ENCODE measurements at places on chromosomes 3 and 15. TPM values are rescaled to one million over a fixed set of nuclear protein-coding genes. Genes with fewer than 3 reads are reported as not detected.

- DNase-seq = peak; percentile 87
These were observed 181.4 kb downstream of the SMAD6 start for GRCh38 chr15:66883284-66883911.

GRCh38 chr3:117932441-117932840, 1102.2 kb downstream of the IGSF11 start:
- DNase-seq = no peak

GABRR3 gene
- polyA plus RNA-seq = 0.06 TPM

C3orf85 gene
- 18.4 TPM for polyA plus RNA-seq

DNA sequence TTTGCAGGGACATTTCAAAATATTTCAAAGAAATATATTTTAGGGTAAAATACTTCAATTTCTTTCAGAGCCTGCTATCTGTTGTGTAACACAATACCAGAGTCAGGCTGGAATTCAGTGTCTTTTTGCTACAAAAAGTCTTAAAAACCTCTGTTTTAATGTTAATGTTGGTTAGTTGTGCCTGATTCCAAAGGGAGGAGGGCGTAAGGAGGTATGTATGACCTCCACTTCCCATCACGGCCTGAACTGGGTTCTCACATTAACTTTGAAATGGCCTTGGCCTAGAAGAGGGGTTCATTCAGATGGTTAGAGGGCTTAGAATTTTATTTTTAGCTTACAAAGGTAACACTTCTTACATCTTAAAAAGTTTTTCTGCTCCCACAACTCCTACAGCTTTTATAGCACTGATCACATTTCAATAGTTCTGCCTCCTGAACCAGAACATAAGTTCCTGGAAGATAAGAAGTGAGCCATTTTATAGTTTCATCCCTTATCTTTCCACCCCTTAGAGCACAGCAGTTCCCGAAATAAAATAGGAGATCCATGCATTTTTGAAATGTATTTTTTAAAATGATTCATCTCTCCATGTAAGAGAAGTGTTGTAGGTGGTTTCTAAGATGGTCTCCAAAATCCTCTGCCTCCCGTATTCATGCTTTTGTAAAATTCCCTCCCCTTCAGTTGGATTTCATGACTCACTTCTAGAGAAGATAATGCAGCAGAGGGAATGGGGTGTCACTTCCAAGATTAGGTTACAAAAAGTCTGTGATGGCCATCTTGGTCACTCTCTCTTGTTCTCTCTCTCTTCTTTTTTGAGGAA, 543.1 kb upstream of the NECTIN3 start:
- DNase-seq = no peak

DNA sequence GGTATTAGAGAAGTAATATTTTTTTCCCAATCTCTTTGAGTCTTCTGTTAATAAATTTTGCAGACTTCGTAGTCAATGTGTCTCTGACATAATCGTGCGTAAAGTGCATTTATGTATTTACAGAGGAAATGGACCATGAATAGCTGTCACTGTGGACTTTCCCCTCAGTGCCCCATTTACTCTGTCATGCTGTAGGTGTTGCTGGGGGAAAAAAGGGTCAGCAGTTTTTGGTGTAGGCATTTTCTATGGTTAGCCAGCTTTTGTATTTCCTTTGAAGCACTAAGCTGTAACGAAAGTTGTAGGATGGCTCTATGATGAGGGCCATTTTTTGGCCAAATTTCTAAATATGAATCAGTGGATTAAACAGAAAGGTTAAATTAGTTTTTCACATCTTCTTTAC, 598.4 kb downstream of the FGF12 start:
- no peak for DNase-seq

- DNase-seq = no peak
These were observed 549.6 kb downstream of the ZIC1 start for GRCh38 chr3:147958754-147959153.

DNA sequence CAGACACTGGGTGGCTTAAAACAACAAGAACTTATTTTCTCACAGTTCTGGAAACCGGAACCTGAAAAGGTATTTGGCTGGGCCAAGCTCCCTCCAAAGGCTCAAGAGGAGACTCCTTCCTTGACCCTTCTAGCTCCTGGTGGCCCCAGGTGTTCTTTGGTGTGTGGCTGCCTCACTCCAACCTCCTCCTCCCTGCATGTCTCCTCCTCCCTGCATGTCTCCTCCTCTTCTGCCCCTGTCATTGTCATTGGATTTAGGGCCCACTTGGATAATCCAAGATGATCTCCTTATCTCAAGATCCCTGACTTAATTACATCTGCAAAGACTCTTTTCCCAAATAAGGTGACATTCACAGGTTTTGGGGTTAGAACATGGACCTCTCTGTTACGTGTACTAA, 69.8 kb upstream of the MFGE8 start:
- DNase-seq = no peak

DNA sequence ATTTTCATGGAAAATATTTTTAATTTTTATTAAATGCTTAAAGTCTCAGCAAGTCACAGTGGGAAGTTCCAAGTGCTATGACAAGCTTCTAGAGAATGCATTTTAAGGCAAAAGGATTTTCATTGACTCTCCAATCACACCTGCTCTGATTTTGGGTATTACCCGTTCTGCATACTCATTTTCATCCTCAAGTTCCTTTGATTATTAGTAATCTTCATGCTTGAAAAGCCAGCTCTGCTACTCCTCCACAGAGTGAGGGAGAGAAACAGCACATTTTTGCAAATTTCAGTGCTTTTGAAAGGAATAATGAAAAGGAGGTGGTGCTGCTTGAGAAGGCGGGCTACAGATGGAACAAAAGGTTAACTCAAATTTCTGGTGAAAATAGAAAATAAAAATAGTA, 450.7 kb downstream of the NSUN3 start:
- DNase-seq = no peak

GRCh38 chr3:133274477-133274876, 125.4 kb upstream of the BFSP2 start:
- DNase-seq = no peak

- DNase-seq = no peak
These were observed 5.2 kb upstream of the WNT7A start for GRCh38 chr3:13884851-13885703.

DNA sequence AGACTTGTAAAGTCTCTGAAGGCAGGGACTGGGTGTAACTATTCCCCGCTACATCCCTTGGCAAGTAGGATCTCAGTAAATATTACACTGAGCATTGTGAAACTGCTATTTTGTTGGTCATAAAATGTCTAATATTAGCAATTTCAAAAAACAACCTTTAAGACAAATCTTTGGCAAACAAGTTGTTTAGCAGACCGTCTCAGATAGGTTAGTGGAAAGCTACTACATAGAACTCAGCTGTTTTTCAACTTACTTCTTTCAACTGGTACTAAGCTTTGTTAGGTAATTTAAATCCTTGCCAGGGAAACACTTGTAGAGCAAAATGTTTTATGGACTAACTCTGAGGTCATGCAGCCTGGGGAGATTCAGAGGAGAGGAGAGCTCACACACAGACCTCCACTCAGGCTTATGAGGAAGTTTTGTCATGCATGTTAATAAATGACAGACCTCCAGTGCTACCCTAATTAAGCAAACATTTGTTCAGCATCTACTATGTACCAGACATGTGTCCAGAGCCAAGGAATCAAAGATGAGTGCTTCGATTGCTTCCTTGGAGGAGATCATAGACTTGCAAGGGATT, 61.6 kb upstream of the STAC start:
- no peak for DNase-seq

- DNase-seq = peak; percentile 36
These were observed 93.9 kb upstream of the CCDC80 start for GRCh38 chr3:112734736-112735350.

FOXB1 gene
- not detected for polyA plus RNA-seq

- no peak for DNase-seq
These were observed 22.1 kb upstream of the CRBN start for GRCh38 chr3:3201611-3202010.

DNA sequence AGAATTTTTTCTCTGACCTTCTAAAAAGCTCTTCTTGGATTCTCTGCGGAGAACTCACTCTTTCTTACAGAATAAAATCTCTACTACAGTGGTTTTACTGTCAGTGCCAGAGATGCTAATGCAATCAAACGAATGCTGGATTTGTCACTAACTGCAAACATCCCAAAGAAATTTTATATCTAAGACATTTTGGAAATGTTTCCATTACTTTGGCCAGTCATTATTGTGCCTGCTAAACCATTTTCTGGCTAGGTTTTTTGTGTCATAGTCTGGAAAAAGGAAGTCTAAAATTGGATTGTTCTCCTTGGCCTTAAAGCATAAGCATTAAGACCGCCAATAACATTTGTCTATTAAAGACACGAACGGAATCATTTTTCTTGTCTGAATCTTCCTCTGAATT, 54.0 kb downstream of the PLOD2 start:
- DNase-seq = no peak

CPNE4 gene
- 0.82 TPM for polyA plus RNA-seq

GRCh38 chr3:4736284-4736861, 242.9 kb upstream of the BHLHE40 start:
- DNase-seq = no peak

GRCh38 chr3:123319760-123320159, 118.0 kb downstream of the SEC22A start:
- DNase-seq = no peak

GPR15 gene
- not detected for polyA plus RNA-seq

HIGD2B gene
- not detected for polyA plus RNA-seq

DNA sequence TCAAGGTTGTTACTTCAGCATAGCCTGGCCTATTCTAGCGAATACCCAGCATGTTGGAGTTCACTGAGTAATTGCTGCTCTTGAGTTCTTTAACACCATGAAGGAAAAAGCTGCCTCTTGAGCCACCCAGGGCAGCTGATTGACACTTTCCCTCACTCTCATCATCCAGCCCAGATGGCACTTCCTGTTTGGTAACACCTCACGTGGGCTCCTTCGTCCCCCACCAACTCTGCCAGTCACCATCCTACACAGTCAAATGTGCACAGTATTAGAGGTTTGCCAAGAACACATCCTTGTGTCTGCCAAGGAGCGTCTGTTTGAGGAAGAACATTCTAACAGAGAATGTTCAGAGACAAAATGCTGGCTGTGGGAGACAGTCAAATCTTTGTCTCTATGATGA, 266.3 kb downstream of the RPLP1 start:
- DNase-seq = no peak

DNA sequence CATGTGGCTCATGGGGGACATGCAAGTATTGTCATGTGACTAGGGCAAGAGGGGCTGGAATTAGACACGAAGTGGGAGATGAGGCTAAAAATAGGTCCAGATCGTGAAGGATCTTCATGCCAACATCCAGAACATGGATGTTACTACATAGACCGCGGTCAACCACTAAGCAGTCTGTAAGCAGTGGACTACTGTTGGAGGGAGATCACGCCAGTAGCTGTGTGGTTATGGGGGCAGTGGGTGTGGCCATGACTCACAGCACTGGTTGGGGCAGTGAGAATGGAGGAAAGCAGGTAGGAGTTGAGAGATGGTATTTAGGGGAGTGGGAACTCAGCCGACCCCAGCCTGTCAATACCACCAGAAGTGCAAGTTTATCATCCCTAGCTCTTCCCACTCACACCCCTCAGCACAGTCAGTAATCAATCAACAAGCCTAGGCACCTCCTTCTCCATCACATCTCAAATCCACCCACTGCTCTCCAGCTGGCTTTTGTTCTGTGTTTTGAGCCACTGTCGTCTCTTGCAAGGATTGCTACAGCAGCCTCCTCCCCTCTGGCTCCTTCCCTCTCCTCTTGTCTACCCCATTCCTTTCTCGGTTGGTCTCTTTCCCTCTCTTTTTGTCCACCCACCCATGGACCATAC, 107.2 kb upstream of the ABHD17C start:
- DNase-seq = no peak

DNA sequence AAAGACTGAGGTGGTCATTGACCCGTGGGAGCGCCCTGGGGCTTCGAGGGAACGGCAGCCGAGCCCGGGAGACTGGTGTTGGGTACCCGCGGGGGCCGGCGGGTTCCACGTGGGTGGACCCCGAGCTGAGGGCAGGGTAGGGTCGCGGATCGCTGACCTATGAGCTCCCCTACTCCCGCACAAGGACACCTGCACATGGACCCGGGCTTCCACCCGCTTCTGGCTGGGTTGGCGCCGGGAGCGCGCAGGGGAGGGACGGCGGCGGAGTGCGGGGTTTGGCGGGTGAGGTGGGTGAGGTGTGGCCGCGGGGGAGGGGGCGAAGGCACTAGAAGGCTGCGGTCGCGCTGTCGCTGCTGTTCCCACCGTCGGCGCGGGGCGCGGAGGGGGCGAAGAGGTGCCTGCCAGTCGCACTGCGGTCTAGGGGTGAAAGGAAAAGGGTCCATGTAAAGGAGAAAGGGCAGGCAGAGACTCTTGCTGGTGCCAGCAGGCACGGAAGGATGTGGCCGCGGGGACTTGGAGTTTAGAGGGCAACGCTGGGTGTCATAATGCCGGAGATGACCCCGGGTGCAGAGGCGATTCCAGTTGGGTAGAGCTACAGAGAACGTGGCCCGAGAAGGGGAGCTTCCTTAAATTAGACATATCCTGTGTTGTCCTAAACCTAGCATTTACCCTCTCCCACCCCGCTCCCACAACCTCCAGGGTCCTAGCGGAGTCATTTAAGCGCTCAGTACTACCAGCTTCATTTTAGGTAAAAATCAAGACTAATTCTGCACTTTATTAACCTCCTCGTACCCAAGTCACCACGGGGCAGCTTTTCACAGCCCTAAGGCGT, 245.9 kb upstream of the TOPAZ1 start:
- no peak for DNase-seq

TRAIP gene
- polyA plus RNA-seq = 13.1 TPM

DNA sequence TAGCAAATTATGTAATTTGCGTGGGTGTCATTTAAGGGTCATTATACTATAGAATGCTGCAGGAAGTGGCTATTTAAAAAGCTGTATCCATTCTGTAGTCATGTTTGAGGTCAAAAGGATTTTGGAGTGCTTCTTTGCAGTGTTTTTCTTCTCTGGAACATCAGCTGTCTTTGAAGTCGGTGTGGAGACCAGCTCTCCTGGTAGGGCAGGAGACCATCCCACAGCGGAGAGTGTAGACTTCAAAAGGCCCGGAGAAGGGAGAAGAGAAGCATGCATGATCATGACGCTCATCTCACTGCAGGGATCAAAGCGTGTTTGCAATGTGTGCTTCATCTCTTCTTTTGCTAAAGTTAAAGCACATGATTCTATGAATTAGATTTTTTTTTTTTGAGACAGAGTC, 19.9 kb downstream of the PXK start:
- DNase-seq = no peak

GRCh38 chr3:128473180-128473519, 6.5 kb upstream of the DNAJB8 start:
- no peak for DNase-seq

DNA sequence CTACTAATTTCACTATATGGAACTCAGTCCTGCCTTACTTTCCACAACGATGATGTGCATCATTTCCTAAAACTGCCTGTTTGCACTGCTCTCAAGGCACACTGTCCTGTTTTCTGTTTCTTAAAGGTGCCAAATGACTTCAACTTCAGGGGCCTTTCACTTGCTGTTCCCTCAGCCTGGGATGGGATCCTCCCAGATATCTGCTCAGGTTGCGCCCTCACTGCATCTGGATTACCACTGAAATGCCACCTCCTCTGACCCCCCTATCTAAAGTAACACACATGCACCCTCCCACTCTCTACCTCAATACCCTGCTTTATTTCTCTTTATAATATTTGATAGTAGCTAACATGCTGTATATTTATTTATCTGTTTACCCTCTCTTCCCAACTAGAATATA, 123.8 kb upstream of the CMC1 start:
- DNase-seq = no peak

All from renal pelvis (tissue), 12 donors.